ENCODE measurements at places on chromosomes 13 and 19.

- no peak for DNase-seq
These were observed 110.8 kb upstream of the PABPC3 start for GRCh38 chr13:24985107-24985506.

DNA sequence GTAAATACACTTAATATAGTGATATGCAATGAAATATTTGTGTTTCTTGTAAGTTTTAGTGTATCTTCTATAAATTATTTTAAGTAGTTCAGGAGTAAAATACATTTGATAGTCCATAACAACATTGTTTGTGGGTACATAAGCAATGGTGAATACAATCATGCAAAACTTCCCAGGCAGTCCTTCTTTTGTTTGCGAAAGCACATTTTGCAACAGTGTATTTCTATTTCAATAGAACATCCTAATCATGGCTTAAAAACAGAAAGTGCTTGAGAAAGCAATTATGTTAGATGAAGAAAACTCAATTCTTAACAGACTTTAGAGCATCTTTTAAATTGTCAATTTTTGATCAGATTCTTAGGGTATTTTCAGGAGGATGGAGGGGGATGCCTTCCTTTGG is 155.6 kb downstream of the POSTN start:
- no peak for DNase-seq

- DNase-seq: no peak
These were observed 7.0 kb downstream of the DNAJB1 start for GRCh38 chr19:14511229-14511593.

DNA sequence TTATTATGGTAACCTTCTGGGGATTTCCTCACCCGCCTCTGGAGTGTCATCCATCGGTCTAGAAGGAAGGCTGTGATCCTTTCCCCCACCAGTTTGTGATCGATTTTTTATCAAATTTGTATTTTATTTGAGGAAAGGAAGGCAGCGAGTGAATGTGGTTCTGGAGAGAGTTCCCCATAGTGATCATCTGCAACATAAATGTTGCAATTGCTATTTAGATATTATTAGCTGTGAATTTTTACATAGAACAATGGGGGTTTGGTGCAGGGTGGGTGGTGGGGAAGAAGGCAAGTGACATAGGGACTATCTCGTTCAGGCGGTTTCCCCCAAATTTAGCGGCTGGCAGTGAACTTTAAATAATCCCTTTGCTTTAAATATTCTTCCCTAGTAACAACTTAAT is 1.2 kb downstream of the CDK8 start:
- DNase-seq: no peak

- DNase-seq: no peak
These were observed 4.5 kb downstream of the KCNN4 start for GRCh38 chr19:43776286-43776685.

GRCh38 chr19:48239120-48239519 is 16.6 kb downstream of the CARD8 start:
- no peak for DNase-seq

- no peak for DNase-seq
These were observed 58.0 kb downstream of the TGDS start for GRCh38 chr13:94537740-94538630.

GRCh38 chr19:57240311-57241090 is at the start of gene ZNF805:
TSS of gene ZNF805 (plus strand) at chr19:57240632. CDS start at chr19:57240892, 260 bp downstream.
- peak; percentile 64 for DNase-seq

- no peak for DNase-seq
These were observed 17.3 kb upstream of the ZNF14 start for GRCh38 chr19:19749908-19750841.

DNA sequence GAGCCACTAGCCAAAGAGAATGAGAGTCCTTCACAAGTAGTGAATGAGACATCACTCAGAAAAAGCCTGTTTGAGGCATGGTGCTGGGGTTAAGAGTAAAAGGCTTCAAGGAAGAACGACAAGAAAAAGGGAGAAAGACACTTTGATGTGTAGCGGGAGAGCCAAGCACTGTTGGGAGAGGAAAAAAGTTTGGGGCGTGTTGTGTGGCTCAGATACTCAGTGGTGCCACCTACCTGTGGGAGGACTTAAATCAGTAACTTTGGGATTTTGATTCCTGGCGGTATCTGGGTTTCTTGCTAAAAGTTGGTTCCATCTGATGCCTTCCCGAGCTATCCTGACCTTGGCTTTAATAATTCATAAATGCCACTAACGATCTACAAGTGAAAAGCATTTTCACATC is 12.3 kb downstream of the ELSPBP1 start:
- no peak for DNase-seq

DNA sequence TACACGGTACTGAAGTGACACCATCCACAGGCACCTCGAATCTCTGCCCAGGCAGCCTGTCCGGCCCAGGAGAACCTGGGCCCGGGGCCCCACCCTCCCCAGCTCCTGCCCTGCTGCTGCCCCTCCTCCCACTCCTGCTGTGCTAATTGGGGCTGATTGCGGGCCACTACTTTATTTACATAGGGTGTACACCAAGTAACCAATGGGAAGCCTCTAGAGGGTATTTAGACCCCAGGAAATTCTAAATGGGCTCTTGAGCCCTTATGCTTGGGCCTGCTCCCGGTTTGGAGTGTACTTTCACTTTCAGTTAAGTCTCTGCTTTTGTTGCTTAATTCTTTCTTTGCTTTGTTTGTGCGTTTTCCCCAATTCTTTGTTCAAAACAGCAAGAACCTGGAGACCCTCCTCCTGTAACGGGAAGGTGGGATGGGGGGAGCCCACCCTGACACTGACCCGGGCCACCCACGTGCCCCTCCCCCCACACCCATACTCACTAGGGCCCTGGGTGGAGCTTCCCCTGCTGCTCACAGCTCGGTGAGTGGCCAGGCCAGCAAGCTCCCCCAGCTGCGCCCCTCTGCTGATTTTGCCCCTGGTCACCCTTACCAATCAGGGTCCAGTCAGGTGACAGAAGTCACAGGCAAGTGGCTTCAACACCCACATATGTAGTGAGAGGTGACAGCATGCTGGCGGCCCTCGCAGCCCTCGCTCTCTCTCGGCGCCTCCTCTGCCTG is 9.4 kb downstream of the SCGB2B2 start:
- peak; percentile 19 for DNase-seq

DNA sequence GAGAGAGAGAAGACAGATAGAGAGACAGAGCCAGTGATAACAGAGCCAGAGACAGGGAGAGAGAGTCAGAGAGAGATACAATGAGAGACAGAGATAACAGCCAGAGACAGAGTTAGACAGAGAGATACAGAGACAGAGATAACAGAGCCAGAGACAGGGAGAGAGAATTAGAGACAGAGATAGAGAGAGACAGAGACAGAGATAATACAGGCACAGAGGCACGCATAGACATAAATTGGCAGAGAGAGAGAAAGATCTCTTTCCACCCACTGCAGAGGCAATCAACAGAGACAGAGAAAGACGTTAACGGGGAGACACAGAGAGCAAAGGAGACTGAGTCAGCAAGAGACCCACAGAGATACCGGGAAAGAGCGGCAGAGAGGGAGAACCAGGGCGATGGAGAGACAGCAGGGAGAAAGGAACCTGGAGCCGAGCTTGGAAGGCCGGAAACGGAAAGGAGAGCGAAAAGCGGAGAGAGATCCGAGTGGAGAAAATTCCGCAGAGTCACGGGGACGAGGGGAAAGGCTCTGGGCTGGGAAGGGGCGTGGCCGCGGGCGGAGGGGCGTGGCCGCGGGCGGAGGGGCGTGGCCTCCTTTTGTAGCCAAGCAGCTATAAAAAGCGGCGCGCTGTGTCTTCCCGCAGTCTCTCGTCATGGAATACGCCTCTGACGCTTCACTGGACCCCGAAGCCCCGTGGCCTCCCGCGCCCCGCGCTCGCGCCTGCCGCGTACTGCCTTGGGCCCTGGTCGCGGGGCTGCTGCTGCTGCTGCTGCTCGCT is at the start of gene TNFSF9:
TSS of gene TNFSF9 (plus strand) at position 641 of the 777 bp plus-strand sequence. CDS start at position 652, 11 bp downstream.
- peak; percentile 45 for DNase-seq

DNA sequence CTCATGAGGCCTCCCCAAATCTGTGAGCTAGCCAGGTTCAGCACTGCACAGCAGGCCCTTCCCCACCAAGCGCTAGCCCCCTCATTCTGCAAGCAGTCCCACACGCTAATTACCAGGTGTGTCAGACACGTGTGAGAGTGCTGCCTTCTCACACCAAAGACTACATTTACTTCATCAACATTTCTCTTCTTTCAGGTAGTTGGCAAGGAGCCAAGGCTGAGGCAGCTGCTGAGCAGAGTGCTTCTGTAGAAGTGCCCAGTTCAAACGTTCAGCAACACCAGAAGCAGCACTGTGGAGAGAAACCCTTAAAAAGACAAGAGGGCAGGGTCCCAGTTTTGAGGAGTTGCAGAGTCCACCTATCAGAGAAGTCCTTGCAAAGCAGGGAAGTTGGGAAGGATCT is 6.4 kb downstream of the ZNF773 start:
- DNase-seq: no peak

DNA sequence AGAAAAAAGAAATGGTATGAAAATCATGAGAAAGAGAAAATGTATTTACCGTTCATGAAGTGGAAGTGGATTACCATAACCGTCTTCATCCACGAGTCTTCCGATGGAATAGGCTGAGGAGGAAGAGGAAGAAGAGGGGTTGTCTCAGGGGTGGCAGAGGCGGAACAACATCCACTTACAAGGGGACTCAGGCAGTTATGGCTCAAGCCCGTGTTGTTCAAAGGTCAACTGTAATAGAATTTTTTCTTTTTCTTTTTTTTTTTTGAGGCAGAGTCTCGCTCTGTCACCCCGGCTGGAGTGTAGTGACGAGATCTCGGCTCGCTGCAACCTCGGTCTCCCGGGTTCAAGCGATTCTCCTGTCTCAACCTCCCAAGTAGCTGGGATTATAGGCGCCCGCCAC is 16.9 kb upstream of the ADGRL1 start:
- no peak for DNase-seq

- no peak for DNase-seq
These were observed 53.2 kb upstream of the ZNF536 start for GRCh38 chr19:30318936-30319335.

GRCh38 chr19:47618771-47619170 is 9.8 kb downstream of the BICRA start:
- no peak for DNase-seq

DNA sequence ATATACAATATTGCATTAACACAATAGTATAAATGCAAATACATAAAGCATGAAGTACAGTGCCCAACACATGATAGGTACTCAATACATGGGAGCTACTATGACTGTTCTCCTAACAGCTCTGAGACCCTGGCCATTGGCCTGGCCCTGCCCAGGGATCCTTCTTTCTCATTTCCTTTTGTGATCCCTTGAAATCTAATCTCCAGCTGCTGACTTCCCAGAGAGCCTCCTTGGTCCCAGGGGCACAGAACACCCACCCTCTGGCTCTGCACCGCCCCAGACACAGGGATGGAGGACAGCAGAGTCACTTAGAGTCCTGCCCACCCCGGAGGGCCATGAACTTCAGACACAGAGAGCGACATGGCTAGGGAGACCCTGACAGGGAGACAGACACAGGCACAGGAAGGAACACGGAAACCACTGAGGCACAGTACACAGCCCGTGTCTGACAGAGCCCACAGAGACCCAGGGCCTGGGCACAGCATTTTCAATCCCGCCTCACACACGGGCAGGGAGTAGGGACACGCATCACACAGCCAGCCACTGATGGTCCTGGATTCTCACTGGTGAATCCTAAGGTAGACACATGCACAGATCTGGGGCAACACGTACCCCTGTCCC is 4.2 kb upstream of the SYCN start:
- DNase-seq: no peak

DNA sequence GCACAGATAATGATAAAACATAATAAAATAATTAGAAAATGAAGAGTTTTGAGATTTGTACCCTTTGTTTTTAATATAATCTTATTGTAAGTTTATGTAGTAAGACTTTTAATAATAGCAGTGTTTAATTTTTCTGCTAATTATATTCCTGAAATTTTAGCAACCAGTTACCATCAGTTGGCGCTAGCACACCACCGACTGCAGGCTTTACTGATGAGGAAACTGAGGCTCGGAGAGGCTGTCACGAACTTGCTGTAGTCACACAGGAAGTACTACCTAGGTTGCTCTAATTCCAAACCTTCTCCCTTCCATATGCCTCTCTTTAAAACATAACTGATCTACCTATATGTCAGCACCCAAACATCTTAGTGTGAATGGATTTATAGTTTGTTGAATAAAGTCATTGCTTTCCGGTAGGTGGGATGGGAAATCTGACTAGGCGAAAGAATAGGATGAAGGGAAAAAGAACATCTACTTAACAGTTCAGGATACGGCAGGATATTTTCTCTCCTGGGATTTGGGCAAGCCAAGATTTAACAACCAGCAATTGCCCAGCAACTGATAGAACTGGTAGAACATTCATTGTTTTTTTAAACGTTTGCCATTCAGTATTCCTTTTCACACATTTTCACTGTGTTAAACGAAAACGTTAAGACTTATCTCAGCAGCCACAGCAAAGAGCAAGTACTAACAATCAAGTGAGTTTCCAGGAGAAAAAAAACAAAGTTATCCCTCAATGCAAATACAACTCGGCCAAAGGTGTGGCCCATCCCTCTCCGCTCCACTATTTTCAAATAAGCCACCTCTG is 822 bp upstream of the RFXAP start:
- DNase-seq: no peak

GRCh38 chr19:1609103-1609396 is 3.8 kb upstream of the UQCR11 start:
- DNase-seq: no peak

GRCh38 chr13:62432906-62433305 is 1017.3 kb upstream of the PCDH20 start:
- no peak for DNase-seq

DNA sequence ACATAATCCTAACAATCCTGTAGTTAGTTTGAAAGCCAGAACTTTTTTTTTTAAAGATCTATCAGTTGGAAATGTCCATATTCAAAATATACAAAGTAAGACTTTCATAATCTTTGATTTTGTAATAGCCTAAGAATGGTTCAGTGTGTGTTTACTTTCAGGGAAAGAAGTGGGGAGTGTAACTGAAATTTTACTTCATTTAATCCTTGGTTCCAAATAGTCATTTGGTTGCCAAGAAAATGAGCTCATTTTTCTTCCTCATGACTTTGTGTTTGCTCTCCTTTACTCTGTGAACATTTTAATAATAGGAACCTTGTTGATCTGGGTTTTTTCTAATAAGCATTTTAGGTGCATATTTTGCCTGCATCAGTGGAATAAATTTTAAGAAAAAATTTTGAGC is 278.8 kb downstream of the SLITRK6 start:
- DNase-seq: no peak

DNA sequence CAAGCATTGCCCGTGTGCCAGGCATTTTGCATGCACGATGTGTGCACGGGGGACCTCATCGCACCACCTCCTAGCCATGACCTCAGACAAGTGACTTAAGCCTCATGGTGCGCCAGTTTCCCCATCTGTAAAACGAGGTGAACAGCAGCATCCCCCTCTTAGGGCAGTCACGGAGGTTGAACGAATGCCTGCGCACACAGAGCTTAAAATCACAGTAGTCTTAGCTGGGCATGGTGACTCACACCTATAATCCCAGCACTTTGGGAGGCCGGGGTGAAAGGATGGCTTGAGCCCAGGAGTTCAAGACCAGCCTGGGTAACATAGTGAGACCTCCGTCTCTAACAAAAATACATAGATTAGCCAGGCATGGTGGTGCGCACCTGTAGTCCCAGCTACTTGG is 48.6 kb downstream of the PIN1 start:
- no peak for DNase-seq

All from HS-5 (cell line).